ENCODE measurements at places on chromosomes 7 and 10. TPM values are rescaled to one million over a fixed set of nuclear protein-coding genes. Genes with fewer than 3 reads are reported as not detected.

Gene DENND2A
- total RNA-seq = not detected

DNA sequence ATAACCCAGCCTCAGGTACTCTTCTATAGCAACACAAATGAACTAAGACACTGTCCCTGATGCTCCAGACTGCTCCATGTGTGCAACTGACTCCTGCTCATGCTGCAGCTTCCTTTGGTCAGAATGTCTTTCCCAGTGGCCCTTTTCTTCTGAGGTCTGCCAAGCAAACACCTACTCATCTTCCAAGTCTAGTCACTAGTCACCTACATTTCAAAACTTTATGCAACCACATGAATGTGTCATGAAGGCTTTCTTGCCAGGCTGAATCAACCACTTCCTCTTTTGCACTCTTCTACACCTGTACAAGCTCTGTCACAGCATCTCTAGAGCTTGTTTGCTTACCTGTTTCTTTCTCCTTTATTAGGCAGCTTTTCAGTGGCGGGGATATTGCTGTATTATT, 75.8 kb downstream of the LSMEM1 start:
- DNase-seq = peak; percentile 21

Gene ANKRD22
- 0.37 TPM for total RNA-seq

GRCh38 chr7:108015740-108016139, 12.8 kb upstream of the LAMB1 start:
- DNase-seq = no peak

Gene IFIT1B
- not detected for total RNA-seq

Gene SP8
- total RNA-seq = not detected

Measured in activated CD4-positive, alpha-beta T cell treated with anti-CD3 and anti-CD28 coated beads for 36 hours (primary cell).